ENCODE measurements at places on chromosomes 13 and 19. TPM values are rescaled to one million over a fixed set of nuclear protein-coding genes. Genes with fewer than 3 reads are reported as not detected.

IFNL1 gene
- total RNA-seq = not detected

METTL21C gene
- not detected for total RNA-seq

F10 gene
- total RNA-seq = not detected

POU4F1 gene
- total RNA-seq = not detected

CYP2S1 gene
- 19.5 TPM for total RNA-seq

NXNL1 gene
- not detected for total RNA-seq

TSSK6 gene
- 3.6 TPM for total RNA-seq

UHRF1 gene
- total RNA-seq = 7.3 TPM

PTGER1 gene
- total RNA-seq = 0.43 TPM

MCEMP1 gene
- under 0.01 TPM for total RNA-seq

PCDH17 gene
- total RNA-seq = not detected

USHBP1 gene
- not detected for total RNA-seq

CERS1 gene
- total RNA-seq = 0.68 TPM

LRRC4B gene
- total RNA-seq = not detected

PSG3 gene
- total RNA-seq = not detected

SCN1B gene
- 0.64 TPM for total RNA-seq

FUT1 gene
- 30.4 TPM for total RNA-seq

PCP2 gene
- not detected for total RNA-seq

FAM216B gene
- not detected for total RNA-seq
